ENCODE measurements at places on chromosomes 16 and 17. TPM values are rescaled to one million over a fixed set of nuclear protein-coding genes. Genes with fewer than 3 reads are reported as not detected.
A peak's percentile ranks its signal among the peaks of the same experiment; 100 is the strongest.

The KCNG4 gene
- not detected for total RNA-seq

The TMEM256 gene
- 122 TPM for total RNA-seq

The TEKT1 gene
- total RNA-seq: not detected

The C17orf67 gene
- 27.4 TPM for total RNA-seq

The SMIM5 gene
- total RNA-seq: 0.85 TPM

The ITGB4 gene
- total RNA-seq: 72.8 TPM

The CACNG4 gene
- total RNA-seq: 0.26 TPM

The KRT222 gene
- total RNA-seq: 1.6 TPM

The ALOX15 gene
- total RNA-seq: 2.9 TPM

The SLC6A2 gene
- not detected for total RNA-seq

The UNC13D gene
- 32.7 TPM for total RNA-seq

The PIMREG gene
- not detected for total RNA-seq

The CA4 gene
- total RNA-seq: 17.3 TPM

The DOK4 gene
- 1.8 TPM for total RNA-seq

The SLC9A5 gene
- 1.9 TPM for total RNA-seq

The GDPD1 gene
- 0.88 TPM for total RNA-seq

The NME3 gene
- 39.7 TPM for total RNA-seq

The NPIPB9 gene
- 9.8 TPM for total RNA-seq

The CES5A gene
- not detected for total RNA-seq

The TM4SF5 gene
- total RNA-seq: not detected

The CDRT15L2 gene
- total RNA-seq: not detected

The MYH13 gene
- total RNA-seq: not detected

DNA sequence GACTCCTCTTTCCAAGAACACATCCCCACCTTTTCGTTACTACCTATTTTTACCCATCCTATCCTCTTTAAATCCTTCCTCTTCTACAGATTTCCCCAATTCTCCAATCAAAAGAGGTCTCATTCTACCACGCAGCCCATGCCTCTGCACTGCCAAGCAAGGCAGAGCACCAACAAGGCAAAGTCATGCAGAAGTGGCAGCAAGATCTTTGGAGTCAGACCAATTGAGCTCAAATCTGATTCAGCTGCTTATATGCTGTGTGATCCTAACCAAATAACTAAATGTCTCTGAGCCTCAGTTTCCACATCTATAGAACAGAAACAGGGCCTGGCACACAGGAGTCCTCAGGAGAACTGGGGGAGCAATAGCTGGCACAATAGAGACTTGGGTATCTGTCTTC, 41.0 kb downstream of the TOM1L2 start:
- DNase-seq: no peak

GRCh38 chr17:64502809-64503208, 3.3 kb downstream of the DDX5 start:
- no peak for DNase-seq

DNA sequence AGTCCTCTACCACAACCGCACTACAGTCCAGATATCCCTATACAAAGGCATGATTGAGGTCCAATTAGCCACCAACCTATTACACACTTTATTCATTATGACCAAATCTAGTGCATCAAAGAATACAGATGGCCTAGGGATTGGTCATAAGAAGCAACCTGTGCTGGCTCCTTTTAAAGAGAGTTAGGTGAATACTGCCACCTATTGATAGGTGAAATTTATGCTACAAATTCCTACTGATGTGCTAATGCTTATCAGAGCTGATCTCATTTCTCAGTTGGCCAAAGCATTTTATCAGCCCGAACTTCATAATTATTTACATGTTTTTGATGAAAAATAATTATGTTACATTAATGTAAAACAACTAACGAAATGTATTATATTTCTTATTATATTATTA, 166.3 kb downstream of the ANKFN1 start:
- DNase-seq: no peak

DNA sequence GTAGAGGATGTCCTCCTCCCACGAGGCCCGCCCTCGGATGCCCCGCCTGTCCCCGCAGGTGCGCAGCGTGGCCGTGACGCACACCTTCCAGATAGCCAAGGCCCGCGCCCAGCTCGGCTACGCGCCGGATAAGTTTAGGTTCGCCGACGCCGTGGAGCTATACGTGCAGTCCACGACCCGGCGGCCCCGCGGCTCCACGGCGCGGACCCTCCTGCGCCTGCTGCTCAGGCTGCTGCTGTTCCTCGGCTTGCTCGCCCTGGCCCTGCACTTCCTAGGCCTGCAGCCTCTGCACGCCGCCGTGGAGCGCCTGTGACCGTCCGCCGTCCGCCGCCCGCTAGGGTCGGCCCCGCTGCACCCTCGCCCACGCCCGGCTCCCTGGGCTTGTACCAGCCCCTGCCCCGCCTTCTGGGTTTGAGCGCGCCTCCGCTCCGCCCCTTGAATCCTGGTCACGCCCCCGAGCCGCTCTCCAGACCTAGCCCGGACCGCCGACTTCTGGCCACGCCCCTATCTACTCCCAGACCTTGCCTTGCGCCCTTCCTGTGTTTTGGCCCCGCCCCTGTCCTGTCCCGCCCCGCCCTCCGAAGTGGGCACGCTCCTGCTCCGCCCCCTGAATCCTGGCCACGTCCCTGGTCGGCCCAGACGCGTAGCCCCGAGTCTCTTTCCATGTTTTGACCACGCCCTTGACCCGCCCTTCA, 15.8 kb upstream of the EEF2K start:
- DNase-seq: peak; percentile 80

GRCh38 chr17:7094652-7095019, 14.6 kb upstream of the CLEC10A start:
- no peak for DNase-seq

GRCh38 chr16:54106057-54106456, 180.5 kb downstream of the IRX3 start:
- no peak for DNase-seq

- DNase-seq: no peak
Measured at GRCh38 chr16:51820176-51820575, 669.1 kb upstream of the SALL1 start.

DNA sequence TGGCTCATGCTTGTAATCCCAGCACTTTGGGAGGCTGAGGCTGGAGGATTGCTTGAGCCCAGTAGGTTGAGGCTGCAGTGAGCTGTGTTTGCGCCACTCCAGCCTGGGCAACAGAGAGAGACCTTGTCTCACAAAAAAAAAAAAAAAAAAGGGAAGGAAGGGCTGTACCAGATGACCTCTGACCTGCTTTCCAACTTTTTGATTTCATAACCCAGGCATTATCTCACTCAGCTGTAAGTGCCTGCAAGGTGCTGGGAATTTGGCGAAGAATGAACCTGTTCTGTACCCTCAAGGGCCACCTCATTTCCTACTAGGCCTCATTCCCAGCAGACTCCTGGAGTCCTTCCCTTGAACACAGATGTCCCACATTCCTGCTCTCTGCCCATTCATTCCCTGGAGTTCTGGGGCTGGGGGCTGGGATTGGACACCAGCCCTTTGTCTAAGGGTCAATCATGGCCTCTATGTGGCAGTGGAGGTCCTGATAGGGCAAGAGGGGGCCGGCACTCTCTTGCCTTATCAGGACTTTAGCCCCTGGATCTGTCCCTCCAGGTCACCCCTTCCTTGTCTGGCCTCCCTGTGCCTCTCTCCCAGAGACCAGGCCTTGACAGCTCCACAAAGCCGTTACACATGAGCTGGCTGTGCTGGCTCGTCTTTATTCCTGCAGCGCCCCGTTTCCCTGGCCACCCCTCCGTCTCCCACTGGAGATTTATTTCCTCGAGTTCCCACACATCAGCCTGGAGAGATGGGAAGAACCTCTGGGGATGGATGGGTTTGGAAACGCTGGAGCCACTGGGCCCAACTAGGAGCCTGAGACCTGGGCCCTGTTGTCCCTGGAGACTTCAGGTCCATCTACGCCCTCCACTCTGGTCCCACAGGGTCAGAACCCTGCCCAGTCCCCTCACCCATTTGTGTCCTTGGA, 821 bp upstream of the GFAP start:
- no peak for DNase-seq

DNA sequence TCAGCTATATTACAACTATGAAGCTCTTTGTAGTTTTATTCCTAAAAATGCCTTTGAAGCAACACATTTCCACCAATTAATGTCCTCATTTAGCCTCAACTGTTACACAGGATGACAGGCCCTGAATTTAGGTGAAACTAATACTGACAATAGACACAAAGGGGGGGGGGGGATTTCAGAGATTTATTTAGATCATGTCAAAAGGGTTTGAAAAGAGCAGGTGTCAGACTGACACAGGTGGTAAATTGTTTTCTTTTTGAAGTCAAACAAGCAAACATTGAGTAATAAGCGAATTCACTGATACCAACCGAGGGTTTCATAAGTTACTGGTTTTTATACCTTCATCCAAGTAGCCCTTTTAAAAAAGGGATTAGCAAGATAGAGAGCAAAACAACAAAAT, 40.8 kb downstream of the KANSL1 start:
- no peak for DNase-seq

DNA sequence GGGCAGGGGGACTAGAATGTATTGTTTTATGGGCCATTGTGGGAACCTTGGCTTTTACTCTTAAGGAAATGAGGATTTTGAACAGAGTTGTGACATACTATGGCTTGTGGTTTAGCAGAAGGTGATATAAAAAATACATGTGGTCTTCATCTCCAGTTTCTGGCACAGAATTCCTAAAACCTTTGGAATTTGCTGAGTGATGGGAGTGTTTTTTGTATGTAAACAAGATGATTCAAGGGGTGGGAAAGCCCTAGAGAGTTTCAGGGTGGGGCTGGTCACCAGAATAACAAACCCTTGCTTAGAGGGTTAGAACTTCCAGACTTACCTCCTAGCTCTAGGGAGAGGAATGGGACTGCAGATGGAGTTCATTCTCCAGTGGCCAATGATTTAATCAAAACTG, 316.1 kb downstream of the PHKB start:
- DNase-seq: no peak

- peak; percentile 61 for DNase-seq
Measured at GRCh38 chr16:84532291-84532724, 27.8 kb upstream of the MEAK7 start.

DNA sequence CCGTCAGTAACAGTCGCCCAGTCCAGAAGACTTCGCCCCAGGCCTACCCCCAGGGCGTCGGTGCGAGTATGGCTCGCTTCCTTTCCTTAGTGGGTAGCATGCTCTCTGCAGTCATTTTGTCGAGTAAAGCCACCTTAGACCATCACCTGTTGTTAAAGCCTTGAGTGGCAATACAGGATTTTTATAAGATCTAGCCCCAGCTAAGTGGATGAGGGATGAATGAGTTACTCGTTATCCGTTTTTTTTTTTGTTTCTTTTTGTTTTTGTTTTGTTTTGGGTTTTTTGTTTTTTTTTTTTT, 322 bp upstream of the KLHL11 start:
- DNase-seq: no peak

DNA sequence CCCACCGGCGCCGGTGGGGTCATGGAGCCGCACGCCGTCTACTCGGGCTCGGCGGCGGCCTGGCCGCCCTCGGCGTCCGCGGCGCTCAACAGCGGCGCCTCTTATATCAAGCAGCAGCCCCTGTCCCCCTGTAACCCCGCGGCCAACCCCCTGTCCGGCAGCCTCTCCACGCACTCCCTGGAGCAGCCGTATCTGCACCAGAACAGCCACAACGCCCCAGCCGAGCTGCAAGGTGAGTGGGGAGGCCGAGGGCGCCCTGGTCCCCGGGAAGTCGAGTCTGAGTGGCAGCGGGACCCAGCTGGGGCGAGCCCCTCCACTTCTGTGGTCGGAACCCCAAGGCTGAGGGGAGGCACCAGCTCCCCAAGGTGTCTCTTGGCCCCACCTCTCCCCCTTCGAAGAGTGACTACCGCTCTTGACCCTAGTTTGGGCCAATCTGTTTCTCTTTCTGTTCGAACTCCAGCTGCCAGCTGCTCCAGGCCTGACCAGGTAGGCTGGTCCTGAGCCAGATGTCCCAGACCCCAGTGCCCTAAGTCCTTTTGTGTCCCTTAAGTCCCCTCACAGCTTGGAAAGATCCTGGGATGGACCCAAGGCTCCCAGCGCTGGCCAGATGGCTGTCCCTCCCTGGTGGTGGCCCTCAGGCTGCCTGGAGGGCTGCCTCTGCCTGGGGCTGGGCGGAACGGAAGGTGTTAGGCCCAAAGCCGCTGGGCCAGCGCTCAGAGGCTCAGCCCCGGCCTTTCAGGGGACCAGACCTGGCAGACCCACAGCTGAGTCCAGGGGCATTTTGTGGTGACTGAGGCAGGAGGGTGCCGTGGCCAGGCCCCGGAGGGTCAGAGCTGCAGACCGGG, 1.2 kb downstream of the FOXF1 start:
- DNase-seq: no peak

GRCh38 chr17:55564081-55564480, 52.8 kb upstream of the SMIM36 start:
- no peak for DNase-seq

DNA sequence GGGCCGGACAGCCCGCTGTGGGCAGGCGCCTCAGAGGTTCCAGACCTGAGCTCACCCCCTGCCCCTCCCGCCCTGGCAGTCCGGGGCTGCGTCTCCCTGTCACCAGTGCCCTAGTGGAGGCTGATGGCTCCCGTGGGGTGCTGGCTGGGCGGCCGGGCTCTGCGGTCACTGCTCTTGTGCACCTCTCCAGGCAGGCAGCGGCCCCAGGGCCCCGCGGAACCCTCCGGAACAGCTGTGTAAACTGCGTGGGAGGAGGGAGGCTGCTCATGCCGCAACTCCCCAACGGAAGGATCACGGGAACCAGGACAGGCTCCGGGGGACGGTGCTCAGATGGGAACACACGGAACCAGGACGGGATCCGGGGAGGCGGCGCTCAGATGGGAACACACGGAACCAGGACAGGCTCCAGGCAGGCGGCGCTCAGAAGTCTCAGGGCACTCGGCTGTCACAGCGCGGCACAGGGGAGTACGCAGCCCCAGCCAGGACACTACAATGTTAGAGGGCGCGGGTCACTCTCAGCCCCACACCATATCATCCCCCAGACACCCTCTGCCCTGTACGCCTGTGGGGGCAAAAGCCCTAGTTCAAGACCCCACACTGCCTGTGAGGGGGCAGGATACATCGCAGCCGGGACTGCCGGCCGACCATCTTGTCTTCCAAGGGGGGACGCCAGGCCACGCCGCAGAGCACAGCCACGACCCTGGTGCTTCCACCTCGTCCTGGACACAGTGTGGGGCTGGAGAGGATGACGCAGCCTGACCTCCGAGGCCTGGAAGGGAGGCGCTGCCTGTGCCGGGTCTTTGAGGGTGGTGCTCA, 74.0 kb upstream of the GNG13 start:
- DNase-seq: no peak

DNA sequence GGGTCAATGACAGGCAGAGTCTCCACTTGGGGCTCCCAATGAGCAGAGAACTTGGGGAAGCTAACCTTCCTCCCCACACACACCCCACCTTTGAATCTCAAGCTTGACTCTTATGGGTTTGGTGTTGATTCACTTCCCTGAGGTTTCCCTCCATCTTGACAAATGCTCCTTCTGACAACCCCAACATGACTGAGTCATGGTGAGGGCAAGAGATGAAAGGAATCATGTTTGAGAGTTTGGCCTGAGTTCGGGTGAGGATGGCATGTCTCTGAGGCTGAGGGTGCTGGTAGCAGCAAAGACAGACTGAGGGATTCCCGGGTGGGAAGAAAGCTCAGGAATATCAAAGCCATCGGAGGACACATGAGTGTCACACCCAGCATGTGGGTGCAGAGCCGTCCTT, 18.7 kb downstream of the KRT9 start:
- DNase-seq: no peak

GRCh38 chr17:78535273-78536197, 41.7 kb downstream of the DNAH17 start:
- no peak for DNase-seq

Data from uterus (tissue), 4 donors.